ENCODE measurements at places on chromosomes 11 and 22.
A peak's percentile ranks its signal among the peaks of the same experiment; 100 is the strongest.

DNA sequence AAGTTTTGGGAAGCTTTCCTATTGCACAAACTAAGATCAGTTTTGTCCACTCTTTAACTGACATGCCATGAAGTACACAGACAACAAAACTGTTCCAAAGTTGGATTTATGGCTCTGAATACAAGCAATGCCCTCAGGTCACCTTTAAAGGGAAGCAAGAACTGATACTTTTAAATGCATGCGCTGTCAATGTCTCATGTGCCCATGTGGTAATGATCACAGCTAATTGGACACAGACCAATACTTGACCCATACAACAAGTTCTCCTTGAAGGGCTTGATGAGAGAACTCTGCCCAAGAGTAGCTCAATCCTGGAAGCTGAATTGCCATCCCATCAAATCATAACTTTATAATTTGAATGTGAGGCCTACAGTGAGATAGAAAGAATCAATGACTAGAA, 624.9 kb downstream of the ETS1 start:
- DNase-seq: no peak

DNA sequence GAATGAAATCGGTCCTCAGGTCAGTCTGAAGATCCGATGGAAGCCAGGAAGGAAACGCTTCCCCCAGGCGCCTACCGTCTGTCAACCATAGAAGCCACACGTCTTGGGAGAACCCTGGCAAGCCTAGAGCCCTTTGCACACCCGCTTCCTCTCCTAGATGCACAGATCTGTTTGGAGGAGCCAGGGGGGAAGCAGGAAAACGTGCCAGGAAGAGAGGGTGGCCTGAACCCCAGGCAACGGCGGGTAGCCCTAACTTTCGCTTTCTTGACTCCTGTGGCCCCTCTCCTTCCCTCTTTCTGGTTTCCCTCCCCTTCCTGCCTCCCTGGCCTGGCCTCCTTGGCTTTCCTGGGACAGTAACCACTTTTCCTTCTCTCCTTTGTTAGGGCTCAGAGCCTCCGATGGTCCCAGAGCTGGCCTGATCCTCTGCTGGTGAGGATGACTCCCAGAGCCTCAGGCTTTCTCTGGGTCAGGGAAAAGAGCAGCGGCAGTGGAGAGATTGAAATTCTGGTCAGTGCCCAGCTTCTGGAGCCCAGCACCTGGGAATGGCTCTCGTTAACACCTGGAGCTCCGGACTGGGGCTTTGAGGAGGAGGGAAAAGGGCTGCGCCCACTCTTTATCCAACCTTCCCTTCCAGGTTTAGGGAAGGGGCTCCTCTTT, 2.1 kb downstream of the FXYD6 start:
- DNase-seq: no peak

GRCh38 chr11:70517203-70517602, 118.9 kb downstream of the CTTN start:
- no peak for DNase-seq

DNA sequence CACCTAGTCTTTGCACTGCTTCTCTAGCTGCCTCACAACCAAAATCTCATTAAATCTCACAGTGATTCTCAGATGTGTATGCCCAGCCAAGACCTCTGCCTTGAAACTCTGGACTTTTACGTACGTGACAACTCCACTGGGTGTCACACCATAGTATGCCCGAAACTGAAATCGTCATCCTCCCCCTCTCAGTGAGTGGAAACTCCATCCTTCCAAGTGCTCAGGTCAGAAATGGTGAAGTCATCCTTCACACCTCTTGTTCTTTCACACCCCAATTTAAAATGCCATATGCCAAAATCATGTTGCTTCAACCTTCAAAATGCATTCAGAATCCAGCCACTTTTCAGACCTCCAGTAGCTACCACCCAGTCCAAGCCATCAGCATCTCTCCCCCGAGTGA, 42.5 kb downstream of the SFI1 start:
- DNase-seq: no peak

- no peak for DNase-seq
Observed at GRCh38 chr11:115964091-115964490, 459.9 kb upstream of the CADM1 start.

DNA sequence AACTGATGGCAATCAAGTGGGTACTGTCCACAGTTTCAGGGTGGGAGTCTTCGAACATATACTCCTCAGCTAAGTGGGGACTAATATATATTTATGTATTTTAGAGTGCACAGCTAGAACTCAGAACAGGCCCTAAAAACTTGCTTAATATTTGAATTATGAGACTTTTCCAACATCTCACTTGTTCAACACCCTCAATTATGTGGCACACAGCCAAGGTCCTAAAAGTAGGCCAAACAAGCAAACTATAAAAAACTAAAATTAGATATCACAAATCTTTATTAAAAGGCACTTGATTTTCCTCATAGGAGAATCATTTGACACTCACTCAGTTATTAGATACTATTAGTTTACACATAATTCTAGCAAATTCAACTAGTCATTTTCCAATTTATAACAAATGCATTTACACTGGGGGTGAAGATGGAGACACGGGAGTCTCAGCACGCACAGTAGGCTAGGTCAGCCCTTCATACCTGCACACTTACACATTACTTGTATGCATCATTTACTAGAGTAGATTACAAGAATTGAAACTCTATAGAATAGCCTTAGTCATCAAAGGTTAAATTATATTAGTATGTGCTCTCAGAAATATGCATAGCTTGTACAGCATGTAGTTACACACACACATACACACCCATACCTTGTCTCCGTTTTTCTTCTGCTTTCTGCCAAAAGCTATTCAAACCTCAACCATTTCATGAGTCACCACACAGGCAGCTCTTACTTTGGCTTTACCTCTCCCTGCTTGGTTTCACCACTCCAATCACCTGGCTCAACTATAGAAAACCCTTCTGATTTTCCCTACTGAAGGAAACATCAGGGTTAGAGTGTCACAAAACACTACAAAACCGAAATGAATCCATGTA, 171.5 kb downstream of the SBF2 start:
- DNase-seq: no peak

GRCh38 chr22:46777609-46777970, 15.1 kb downstream of the TBC1D22A start:
- DNase-seq: peak; percentile 16

DNA sequence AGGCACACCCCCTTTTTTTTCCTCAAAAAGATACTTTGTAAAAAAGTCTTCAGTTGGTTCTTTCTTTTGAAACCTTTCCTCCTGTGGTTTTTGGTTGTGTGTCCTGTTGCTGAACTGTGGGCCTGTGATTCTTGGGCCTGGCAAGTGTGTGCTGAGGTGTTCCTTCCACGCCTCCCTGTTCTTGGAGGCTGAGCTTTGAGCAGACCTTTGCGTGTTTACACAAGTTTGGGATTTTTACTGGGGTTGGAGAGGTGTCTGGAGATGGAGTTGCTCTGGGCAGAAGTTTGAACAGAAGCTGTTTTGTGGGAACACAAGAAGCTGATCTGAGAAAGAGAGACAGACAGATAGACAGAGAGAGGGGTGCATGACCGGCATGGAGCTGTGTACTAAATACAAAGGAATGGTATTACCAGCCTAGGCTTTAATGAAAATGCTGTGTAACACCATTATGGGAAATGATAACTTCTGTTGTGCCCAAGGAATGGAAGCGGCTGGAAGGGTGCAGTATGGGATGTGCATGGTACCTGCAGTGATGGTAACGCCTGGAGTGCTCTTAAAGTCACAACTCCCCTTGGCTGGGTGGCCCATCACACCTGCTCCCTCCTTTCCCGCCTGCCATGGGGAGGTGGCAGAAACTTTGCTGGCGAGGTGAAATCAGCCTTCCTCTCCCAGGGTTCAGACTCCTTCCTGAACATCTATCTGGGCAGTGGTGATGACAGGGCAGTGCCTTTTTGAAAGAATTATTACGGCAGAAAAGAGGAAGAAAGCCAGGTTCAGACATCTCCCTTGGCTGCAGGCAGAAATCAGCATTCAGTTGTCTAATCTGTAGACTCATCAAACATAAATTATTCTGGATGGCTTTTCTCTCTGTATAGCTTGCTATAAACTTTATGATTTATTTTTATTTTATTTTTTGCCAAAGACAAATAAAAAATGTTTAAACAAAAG, 70.4 kb downstream of the LDLRAD3 start:
- no peak for DNase-seq

DNA sequence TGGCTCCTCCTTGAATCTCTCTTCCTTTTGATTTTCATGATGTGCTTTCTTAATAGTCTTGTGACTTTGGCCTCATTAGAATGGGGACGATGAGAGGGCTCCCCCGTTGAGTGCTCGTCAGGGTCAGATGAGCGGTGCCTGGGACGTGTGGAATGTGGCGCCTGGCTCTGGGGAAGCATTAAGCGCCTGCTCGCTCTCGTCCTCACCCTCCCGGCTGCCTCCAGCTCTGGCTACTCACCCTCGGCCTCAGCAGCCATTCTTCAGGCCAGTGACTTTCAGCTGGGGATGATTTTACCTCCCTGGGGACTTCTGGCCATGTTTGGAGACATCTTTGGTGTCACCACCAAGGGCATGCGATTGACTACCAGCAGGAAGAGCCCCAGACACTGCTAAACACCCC, 69.7 kb downstream of the RPS6KA4 start:
- DNase-seq: no peak

GRCh38 chr22:44057401-44057987, 33.4 kb downstream of the PARVB start:
- DNase-seq: no peak

GRCh38 chr11:72225411-72225951, 914 bp downstream of the INPPL1 start:
- no peak for DNase-seq

DNA sequence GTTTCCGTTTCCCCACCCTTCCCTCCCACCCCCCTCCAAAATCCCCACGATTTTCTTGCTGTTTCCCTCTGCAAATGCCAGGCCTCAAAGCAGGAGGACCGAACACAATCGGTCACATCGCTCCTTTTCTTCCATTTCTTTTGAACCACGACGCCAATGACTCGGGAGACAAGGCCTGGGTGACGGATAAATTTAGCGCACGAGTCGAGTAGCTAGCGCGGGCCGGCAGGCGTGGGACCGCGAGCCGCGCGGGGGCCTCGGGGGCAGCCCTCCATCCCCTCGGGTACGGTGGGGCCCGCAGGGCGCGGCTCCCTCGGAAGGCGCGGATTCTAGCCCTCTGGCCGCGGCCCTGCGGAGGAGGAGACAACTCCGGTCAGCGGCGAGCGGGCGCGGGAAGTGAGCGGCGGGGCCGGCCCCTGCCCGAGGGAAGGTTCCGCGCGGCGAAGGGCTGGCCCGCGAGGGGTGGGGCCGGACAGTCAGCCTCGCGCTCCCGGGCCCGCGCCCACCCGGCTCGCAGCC, 414 bp downstream of the JOSD1 start:
- DNase-seq: peak; percentile 66

DNA sequence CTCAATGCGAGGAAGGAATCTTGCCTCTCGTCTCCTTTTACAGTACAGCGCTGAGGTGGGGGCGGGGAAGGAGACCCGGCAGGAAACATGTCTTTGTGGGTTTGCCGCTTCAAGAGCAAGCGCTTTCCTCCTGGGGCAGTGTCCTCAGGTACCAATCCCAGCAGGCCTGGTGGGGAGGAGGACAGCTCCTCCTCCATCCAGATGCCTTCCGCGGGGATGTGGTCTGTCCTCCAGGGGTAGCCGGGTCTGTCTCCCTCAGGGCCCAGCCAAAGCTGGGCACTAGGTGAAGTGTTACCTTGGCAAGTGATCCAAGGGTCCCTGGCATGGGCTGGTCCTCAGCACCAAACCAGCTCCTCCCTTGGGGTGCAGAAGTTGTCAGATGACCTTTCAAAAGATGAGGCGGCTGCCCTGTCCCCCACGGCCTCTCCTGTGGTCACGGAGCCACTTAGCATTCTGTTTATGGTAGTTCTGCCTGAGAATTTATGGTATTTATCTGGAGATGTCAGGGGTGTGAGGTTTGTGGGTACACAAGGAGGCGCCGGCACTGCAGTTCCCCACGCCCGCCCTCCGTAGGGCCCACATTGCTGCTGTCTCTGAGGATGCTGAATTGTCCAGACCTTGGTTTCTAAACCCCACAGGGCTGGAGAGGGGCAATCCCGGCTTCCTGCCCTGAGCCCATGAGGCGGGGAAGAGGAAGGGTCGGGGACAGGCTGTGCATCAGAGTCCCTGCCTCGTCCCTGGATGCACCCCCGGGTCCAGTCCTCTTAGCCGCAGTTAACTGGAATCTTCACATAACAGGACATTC, 93.5 kb upstream of the ANO1 start:
- no peak for DNase-seq

DNA sequence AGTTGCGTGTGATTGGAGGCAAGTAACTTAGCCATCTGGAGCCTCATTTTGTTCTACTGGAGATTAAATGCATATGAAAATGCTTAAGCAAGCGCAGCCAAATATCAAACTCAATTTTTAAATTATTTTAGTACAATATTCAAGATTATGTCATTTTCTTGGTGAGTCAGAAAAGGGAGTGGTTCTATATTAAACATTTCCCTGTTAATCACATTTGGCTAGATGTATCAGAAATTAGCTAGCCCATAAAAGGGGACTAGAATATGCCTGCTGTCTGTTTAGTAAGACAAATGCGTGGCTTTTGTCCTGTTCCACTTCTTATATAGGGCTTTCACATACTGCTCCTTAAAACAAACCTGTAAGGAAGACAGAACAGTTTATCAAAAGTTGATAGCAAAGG, 35.0 kb upstream of the BMAL1 start:
- no peak for DNase-seq

- no peak for DNase-seq
Observed at GRCh38 chr11:27281740-27282590, 81.0 kb downstream of the CCDC34 start.

DNA sequence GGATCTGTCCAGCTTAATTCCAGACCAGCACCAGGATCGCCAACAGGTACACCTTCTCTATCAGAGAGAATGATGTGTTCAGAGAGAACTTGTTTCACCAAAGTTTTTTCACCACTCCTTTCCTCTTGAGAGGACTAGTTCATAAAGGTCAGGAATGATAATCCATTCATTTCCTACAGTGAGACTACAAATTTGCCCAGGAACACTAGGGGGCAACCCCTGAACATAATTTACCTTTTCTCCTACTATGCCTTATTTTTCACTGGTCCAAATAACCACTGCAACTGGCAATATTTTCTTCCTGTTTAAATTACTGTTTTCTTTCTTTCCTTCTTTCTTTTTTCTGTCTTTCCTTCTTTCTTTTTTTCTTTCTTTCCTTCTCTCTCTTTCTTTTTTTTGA, 22.5 kb downstream of the CAVIN3 start:
- DNase-seq: no peak

Data from NCI-H510A treated with DMSO at 0.1 percent for 48 hours (cell line).